ENCODE measurements at places on chromosomes 2 and 18. TPM values are rescaled to one million over a fixed set of nuclear protein-coding genes. Genes with fewer than 3 reads are reported as not detected.

The MAL gene
- total RNA-seq = 11.0 TPM

The WIPF1 gene
- total RNA-seq = 0.26 TPM

DNA sequence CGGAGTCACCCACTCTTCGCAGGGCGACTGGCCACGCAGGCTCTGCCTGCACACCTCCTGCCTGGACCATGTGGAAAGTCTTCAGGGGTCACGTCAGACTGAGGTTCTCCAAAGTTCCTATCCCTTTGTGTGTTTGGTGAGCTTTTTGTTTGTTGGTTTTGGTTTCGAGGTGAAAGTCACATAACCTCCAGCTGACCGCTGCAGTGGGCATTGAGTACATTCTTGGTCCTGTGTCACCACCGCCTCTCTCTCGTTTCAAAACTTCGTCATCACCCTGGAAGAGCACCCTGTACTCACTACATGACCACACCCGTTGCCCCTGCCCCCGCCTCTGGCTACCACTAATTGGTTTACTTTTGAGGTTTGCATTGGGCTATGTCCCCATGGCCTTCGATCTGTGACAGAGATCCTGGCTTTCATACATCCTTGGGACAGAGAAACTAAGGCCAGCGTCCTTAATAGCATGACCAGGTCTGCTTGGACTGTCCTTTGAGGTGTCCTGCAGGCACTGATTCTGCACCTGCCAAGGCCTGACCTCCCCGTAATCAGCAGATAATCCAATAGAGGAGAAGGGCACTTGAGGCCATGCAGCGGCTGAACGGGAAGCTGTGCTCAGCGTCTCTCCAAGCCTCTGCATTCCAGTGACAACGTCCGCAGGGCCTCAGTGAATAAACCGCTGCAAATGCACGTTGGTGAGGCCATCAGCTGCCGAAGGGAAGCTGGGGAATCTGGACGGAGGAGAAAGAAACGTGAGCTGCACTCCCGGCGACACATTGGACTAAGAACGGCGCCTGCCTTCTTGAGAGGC, 46.8 kb downstream of the SH3BP4 start:
- DNase-seq = no peak

DNA sequence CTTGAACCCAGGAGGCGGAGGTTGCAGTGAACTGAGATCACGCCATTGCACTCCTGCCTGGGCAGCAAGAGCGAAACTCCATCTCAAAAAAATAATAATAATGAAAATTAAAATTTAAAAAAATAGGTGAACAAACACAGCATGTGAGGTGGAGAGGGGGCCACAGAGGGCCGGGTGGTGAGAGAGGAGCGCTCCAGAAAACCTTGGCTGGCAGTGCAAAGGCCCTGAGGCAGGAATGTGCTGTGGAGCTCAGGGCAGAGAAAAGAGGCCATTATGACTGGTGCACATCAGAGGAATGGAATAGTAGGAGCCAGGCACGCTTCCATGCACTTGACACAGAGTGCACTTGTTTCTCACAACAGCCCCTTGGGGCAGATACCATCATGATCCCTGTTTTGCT, 21.6 kb upstream of the SCLY start:
- DNase-seq = no peak

- DNase-seq = peak; percentile 42
These were observed 11.2 kb upstream of the PUM2 start for GRCh38 chr2:20361893-20362292.

DNA sequence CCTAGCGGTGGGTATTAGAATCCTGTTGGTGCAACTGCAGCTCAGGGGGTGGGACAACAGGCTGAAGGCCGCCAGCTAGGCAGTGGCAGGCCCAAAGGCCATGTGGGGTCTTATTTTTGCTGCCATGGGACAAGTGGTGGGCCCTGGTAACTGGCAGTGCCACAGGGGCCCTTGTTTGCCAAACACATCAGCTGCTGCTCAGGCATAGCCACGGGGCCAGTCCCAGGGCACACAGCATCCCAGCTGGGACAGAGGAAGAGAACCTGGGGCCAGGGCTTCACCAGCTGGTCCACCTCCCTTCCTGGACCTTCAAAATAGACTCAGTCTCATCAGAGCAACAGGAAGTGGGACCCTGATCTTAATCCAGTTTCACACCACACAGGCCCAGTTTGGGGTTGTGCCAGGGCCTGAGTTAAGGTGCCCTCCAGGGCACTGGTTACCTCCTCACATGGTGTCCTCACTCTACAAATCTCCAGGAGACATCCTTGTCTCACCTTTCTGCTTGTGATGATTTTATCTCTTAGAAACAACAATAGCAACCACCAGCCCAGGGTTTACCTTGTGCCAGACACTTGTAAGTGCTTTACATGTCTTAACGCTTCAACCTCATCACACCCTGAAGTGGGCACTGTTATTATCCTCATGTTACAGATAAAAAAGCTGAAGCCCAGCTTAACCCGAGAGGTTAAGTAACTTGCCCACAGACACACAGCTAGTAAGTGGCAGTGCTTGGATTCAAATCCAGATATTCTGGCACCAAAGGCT, 98.5 kb downstream of the GYPC start:
- DNase-seq = no peak

DNA sequence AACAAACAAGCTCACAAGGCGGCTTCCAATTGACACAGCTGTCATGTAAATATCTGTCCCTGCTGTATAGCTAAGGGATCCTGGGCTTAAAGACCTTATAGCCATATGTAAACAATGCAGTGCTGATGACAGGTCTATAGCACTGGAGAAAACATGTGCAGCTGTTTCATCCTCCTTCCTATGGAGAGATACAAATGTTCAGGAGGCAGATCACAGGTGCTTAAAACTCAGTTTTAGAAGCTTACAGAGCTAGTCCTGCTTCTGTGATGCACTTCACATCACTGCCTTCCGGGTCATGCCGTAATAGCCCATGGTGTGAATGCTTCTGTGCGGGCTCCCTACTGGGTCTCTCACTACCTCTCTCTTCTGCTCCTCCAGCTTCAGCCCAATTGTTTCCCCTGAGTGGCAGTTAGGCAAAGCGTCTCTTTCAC, 262.4 kb upstream of the CHST9 start:
- no peak for DNase-seq

GRCh38 chr2:121992700-121993099, 237.2 kb downstream of the TSN start:
- DNase-seq = no peak

DNA sequence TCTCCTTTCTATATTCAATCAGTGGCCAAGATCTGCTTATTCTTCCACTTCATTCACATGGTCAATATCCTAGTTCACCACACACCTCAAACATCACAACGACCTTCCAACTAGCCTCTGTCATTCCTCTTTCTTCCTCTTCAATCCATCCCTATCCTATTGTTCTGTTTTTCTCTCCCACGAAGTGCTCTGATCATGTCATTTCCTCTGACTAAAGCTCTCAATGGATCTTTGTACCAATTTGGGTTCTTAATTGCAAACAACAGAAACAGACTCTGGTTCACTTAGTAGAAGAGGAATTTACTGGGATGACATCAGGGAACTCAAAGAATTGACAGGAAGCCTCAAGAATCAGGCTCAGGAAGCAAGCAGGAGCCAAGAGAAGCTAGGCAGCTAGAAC, 23.5 kb downstream of the WNT10A start:
- no peak for DNase-seq

GRCh38 chr2:235569837-235570236, 76.0 kb downstream of the AGAP1 start:
- DNase-seq = no peak

GRCh38 chr2:152432206-152432653, 97.3 kb downstream of the FMNL2 start:
- DNase-seq = peak; percentile 99

- DNase-seq = no peak
These were observed 212.0 kb downstream of the SPAG16 start for GRCh38 chr2:213496226-213496625.

DNA sequence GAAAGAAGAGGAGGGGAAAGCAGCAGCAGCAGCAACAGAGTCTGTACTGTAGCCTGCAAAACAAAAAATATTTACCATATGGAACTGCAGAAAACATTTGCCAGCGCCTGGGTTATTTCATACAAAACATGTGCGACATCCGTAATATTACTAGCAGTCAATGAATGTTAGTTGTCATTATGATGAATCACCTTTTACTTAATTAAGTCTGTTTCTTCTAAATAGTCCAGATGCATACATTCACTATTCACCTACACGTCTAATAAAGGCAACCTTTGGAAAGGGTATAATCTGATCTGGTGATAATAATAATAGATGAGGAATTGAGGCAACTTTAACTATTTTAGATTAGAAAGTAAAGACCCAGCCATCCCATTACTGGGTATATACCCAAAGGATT, 426.3 kb upstream of the ST6GAL2 start:
- no peak for DNase-seq

GRCh38 chr2:151886241-151886640, 58.0 kb upstream of the ARL5A start:
- peak; percentile 84 for DNase-seq

DNA sequence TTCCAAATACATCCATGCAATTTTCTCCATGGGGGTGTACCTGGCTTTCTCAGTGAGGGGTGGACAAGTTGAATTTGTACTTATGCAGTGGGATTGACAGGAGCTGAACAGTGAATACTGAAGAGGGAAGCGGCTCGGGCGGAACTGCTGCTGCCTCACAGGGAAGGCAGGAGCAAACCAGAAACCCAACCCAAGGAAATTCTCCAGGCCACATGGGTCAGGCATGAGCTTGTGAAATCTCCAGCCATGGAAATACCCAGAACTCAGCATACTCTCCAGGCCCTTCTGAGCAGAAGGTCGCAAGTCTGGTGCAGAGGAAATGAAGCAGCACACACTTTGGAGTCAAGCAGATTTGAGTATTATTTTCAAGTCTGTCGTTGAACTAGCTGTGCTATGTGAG, 26.5 kb upstream of the INO80C start:
- DNase-seq = no peak

DNA sequence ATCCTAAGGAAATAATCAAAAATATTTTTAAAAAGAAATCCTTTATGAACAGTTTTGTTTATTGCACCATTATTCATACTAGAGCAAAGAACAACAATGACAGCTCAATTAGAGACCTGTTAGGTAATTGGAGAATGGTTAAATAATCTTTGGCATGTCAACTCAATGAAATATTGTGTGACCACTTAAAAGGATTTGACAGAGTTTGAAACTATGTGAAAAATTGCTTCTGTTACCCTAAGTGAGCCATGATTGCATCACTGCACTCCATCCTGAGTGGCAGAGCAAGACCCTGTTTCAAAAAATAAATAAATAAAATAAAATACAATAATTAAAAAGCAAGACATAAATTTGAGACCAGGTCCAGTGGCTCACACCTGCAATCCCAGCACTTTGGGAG, 66.1 kb upstream of the ATP8B1 start:
- no peak for DNase-seq

All from bronchial epithelial cell (primary cell).